ENCODE measurements at places on chromosomes 5 and 9.

DNA sequence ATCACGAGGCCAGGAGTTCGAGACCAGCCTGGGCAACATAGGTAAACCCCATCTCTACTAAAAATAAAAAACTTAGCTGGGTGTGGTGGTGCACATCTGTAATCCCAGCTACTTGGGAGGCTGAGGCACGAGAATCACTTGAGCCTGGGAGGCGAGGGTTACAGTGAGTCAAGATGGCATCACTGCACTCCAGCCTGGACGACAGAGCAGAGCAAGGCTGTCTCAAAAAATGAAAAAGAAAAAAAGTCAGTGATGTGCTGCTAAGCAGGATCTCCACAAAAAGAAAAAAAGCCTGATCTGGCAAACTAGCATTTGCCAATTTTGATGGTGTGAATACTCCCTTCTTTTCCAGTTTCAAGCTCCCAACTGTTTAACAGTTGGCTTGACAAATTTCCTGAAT, 21.9 kb downstream of the F2R start:
- DNase-seq, result no peak

- DNase-seq, result no peak
Observed at GRCh38 chr9:76751001-76751400, 13.2 kb upstream of the PCA3 start.

- no peak for DNase-seq
Observed at GRCh38 chr5:72005671-72006070, 101.6 kb upstream of the MAP1B start.

DNA sequence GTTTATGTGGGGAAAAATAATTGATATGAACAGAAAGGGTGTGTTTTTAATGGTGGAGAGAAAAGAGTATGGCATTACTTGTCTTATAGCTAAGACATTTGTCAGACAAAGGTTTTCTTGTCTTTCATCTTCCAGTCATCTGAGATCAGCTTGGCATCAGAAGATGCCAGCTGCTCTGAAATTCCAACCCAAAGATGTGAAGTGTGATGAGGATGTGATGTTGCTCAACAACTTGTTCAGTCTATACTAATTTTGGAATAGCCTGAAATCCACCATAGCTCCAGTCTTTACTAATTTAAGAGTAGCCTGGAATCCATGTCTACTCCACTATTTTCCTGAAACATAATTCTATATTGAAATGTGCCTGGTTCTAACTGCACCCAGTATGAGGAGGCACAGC, 182.3 kb downstream of the CFAP90 start:
- DNase-seq, result no peak

DNA sequence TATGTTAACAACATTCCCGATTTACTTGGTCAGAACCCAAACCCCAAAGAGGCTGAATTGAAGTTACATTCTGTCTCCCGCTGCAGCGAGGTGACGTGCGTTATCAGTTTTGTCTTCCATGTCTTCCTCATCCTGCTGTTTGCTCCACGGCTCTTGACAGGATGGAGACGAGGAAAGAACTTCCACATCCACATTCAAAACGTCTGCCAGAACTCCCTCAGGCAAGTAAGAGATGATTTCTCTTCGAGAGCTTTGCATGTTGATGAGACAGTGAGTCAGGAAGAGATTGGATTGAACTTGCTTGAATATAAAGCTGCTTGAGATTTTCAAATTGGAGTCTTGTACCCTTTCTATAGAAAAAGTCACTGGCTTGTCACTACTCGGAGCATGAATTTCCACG, 242.6 kb downstream of the AUH start:
- no peak for DNase-seq

DNA sequence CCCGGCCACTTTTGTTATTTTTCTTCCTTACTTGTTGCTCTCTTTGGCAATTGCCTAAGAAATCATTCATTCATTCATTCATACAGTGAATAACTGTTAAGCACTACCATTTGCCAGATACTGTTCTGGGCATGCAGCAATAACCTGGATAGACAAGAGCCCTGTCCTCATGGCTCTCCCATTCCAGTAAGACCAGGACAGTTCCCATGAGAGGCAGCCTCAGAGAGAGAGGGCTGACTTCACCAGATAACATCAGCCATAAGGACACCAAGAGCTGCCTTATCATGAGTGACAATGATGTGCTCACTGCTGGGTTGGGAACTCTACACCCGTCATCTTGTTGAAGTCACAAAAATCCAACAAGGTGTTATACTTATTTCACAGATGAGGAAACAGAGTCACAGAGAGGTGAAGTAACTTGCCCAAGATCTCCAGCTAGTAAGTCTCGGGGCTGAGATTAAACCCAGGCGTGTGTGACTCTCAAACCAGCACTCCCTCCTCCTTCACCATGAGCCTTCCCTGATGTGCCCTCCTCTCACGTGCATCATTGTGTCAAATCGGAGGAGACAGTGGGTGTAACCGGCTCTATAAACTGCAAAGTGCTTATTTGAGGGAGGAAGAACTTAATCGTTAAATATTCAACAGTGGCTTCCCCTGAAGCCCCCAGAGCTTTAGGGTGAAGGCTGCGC, 61.1 kb upstream of the TBC1D2 start:
- no peak for DNase-seq

- no peak for DNase-seq
Observed at GRCh38 chr5:58629271-58630159, 46.6 kb downstream of the RAB3C start.
